ENCODE measurements at places on chromosomes 4 and X. TPM values are rescaled to one million over a fixed set of nuclear protein-coding genes. Genes with fewer than 3 reads are reported as not detected.

The PWWP3B gene
- total RNA-seq, result 1.4 TPM

The NLRP2B gene
- total RNA-seq, result not detected

The ACSL1 gene
- 6.3 TPM for total RNA-seq

The GAK gene
- 116 TPM for total RNA-seq

The CFAP99 gene
- total RNA-seq, result not detected

The GPR119 gene
- total RNA-seq, result 3.1 TPM

The SCARB2 gene
- 98.3 TPM for total RNA-seq

The GC gene
- total RNA-seq, result 168 TPM

DNA sequence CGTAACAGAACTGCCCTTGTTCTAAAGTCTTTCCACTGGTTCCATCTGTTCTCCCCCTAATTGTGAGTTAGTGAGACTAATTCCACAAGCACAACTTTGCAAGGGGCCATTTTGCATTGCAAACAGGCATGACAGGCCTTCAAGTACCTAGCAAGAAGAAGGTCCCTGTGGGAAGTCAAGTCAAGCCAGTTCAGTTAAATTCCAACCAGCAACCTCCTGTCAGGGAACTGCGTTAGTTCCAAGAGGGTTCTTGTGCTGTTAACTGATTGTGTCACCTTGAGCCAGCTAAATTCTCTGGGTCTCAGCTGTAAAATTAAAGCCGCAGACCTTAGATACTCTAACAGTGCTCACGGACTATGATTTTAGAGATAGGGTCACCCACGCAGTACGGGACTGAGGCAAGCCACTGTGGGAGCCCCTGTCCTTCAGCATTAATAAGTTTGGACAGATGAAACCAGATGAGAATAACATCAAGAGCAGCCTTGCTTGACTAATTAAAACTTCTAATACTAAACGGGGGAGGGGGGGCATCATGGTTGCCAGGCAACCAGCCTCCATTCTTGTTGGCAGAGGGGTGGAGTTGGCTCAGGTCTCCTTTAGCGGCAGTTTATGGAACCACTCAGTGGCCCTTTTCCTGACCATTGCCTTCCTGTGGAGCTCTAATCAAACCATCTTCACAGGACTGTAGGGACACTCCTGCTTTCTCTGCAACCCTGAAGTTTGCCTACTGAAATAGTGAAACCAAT is 24.1 kb upstream of the TMEM150C start:
- DNase-seq, result no peak

DNA sequence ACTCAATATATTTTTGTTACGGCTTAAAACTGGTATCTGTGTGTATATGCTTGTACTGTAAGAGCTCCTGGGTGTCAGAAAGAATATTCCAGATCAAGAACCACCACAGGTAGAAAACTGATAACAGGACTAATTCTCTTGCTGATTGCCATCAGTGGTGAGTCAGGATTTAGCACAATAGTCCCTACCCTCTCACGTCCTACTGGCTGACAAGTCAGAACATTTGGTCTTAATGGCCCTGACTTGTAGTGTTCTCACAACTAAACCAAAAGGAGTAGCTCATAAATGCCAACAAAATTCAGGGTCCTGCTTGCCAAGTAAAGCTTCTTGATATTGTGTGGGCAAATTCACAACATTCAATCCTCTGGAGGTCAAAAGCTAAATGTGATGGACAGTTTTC is 105.2 kb upstream of the MAB21L2 start:
- no peak for DNase-seq

DNA sequence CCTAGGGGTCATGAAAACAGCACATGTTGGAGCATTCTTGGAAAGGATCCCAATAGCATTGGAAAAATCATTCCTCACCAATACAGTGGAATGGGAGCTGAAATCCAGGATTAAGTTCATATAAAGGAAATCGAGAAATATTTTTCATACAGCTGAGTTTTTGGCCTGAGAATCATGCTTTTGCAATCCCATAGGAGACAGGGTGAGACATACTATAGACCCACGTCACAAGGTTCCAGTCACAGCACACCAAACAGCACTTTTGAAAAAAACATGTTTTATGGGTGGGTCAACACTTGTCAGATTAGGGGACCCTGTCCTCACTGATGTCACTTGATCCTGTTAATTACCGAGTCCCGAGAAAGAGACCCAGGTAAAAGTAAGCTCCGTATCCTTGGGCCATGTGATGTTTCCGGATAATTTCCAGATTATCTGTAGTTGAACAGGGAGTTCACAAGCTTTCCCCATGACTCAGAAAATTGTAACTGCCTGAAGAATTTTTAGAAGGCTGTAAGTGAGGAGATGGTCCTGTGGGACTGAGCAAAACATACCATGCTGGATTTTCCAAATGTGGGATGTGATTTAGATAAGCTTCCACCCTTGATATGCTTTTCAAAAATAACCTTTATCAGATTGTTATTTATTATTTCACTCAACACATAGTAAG is 80.9 kb upstream of the TLR3 start:
- no peak for DNase-seq

DNA sequence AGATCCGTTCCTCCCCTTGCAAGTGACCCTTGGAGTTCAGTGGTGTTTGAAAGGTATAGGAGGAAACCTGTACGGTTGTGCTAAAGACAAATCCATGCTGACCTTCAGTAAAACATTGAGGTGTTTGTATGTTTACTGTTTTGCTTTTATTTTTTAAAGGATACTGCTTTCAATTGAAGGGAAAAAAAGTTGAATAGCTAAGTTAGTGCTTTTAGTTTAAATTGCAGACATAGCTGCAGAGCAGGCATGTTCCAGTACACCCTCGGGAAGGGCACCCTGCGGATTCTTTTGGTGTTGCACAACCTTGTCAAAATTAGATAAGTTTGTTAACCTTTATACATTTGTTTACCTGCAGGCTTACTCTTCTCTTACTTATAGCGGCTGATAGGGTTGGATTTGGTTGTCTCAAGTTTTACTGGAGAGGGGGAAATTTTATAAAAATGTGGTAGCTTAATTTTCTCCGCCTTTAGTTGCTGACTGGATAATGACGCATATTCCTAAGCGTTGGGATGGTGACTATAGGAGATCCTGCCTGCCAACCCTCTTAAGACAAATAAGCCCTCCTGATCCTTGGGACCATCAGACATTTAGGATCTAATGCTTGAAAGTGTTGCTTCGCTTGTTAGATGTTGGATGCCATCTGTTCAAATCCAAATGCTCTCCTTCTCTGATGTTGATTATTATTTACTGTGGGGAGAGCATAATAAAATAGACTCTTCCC is 2.0 kb downstream of the RAPGEF2 start:
- DNase-seq, result no peak

GRCh38 chr4:314296-314903 is 9.1 kb upstream of the ZNF732 start:
- DNase-seq, result no peak

GRCh38 chrX:139204898-139205667 is 325.5 kb upstream of the F9 start:
- peak; percentile 74 for DNase-seq

DNA sequence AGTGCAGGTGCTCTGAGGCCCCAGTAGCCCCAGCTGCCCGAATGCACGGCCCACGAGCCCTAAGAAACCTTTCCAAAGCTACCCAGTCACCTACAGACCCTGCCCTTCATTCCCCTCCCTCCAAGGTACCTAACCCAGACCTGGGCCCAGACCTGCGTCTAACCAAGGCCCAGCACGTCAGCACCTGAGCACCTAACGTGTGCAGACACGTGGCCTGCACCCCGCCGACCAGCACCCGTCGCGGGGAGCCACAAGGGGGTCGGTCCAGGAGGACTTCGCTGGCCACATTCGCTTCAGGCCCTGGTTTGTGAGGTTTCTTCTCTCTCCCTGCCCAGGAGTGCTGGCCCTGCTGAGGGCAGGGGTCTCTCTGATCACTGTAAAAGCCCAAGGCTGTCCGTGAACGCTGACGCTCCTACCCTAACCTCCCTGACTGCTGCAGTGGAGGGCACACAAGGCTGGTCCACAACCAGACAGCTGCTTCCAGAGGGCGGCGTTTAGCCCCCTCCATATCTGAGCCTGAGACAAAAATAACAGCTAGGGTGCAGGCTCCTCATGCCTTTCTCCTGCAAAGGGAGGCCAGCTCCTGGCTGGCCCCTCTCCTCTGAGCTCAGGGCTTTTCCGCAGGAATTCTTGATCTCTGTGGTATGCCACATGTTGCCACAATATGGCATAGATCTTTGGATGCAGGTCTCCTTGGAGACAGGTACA is 31.8 kb downstream of the WDR1 start:
- no peak for DNase-seq

DNA sequence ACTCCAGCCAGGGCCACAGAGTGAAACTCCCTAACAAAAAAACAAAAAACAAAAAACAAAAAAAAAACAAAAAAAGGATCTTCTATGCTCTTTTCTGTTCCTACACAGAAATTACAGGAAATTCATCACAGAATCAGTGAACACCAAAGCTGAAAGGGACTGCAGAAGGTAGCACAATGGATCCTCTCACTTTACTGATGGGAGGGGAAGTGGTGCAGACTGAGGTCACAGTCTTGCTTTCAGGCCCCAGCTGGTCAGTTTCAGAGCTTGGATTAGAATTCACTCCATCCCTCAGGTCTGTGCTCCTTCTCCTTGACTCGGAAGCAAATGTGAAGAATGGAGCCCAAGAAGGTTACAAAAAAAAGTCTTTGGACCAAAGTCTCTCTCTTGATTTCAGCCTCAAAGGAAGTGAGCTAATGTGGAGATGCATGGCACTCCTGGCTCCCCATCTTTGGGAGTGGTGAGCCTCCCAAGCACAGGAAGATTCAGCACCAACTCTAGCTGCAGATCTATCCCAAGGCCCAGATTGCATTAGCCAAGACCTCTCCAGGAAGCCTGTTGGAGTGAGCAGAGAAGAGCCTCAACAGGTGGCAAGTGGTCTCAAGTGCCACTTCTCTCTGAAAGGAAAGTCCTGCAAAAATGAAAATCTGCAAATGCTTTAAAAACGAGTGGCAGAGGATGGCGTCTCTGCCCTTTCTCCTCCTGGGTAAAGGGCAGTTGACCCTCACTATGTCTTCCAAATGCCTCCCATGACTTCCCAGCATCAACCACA is 176.0 kb downstream of the MAML3 start:
- DNase-seq, result no peak

GRCh38 chrX:13142891-13143290 is 98.5 kb upstream of the FAM9C start:
- no peak for DNase-seq

DNA sequence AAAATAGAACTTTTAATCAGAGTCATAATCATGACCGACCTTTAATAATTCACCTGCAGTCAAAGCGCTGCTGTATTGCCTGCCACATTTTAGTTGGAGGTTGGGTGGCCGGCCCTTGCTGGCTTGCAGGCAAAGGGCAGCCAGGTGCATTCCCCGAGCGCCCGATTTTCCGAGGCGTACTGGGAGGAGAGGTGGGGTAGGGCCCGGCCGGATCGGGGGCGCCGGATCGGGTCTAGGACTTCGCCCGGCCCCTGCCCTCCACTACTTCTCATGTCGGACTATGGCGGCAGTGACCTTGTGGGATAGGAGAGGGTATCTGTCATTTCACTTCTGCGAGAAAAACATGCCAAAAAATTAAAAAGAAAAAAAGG is 2.5 kb upstream of the RS1 start:
- peak; percentile 12 for DNase-seq

DNA sequence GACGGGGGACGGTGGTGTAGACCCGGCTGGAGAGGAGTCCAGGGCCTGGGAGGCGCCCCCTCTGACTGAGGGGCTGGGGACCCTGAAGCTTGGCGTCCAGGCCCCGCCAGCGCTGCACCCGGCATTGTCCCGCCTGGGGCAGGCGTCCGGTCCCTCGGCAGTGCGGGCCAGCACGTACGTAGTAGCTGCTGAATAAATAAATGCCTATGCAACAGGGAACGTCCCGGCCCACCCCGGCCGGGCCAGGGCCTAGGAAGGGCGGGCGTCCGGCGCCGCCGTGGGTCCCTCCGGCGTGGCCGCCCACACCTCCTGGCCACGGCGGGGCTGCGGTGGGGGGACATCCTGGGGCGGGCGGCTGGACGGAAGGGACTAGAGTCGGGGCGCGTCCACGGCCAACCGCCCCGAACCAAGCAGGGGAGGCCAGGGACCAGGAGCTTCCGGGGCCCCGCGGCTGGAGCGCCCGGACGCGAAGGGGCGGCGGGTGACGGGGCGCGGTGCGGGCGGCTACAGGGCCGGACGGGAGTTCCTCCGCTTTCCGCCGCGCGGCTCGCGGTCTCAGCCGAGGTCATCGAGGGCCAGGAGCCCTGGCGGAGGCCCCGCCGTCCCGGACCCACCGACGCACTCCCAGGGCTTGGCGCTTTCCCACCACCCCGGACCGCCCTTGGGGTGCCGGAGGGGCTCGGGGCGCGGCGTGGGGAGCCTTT is 886 bp upstream of the WWC2 start:
- DNase-seq, result peak; percentile 40

DNA sequence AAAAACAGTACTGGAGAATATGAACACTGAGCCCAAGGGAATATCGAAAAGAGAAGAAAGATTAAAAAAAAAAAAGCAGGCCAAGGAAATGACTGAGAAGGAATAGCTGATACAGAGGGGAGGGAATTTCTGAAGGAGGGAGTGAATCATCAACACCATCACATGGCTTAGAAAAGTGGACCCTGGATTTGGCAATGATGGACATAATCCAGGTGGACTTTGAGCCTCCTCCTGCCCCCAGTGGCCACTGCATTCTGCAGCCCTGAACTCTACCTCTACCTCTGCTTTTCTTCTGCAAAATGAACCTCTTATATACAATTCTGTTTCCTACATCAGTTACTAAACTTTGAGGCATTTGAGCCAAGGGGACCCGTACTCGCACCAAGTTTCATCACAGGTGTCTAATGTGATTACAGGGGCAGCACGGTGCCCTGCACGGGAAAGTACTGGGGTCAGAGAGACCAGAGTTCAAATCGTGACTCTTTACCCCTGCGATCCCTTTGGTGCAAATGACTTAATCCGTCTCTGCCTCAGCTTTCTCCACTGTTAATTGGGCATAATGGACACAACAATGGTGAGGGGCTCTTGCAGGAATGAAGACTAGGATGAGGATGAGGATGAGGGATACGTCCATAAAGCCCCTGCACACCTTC is 1.1 kb downstream of the OCIAD2 start:
- DNase-seq, result no peak

- DNase-seq, result no peak
Observed at GRCh38 chrX:134482371-134482770, 22.4 kb downstream of the HPRT1 start.

DNA sequence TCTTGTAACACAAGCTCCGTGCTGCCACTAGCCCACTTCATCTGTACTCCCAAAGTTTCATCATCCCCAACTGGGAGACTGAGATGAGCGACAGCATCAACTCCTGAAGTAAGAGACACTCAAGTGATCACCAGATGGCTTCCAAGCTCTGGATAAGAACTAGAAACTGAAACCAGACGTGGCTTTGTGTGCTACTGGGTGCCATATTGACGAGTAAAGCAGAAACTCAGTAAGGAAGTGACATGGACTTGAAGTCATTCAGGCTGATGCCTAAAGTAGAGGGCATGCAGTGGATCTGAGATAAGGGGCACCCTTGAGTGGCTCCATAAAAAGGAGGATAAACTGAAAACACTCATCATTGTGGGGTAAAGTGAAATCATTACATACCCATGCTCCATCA is 72.4 kb downstream of the PCYT1B start:
- no peak for DNase-seq

DNA sequence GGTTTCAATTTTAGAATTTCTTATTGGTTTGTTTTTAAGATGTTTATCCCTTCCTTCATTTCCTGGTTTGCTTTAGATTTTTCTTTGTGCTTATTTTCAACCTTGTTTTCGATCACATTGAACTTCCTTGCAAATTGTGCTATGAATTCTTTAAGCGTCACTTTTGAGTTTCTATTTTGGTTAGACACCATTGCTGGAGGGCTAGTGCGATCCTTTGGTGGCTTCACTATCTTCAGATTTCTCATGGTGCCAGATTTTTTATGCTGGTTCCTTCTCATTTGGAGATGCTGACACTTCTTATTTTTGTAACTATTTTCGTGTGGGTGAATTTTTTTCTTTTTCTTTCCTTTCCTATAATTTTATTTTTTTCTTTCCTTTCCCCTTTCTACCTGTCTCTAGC is 227.2 kb upstream of the HDX start:
- DNase-seq, result no peak
